ENCODE measurements at places on chromosomes 7 and 10.

DNA sequence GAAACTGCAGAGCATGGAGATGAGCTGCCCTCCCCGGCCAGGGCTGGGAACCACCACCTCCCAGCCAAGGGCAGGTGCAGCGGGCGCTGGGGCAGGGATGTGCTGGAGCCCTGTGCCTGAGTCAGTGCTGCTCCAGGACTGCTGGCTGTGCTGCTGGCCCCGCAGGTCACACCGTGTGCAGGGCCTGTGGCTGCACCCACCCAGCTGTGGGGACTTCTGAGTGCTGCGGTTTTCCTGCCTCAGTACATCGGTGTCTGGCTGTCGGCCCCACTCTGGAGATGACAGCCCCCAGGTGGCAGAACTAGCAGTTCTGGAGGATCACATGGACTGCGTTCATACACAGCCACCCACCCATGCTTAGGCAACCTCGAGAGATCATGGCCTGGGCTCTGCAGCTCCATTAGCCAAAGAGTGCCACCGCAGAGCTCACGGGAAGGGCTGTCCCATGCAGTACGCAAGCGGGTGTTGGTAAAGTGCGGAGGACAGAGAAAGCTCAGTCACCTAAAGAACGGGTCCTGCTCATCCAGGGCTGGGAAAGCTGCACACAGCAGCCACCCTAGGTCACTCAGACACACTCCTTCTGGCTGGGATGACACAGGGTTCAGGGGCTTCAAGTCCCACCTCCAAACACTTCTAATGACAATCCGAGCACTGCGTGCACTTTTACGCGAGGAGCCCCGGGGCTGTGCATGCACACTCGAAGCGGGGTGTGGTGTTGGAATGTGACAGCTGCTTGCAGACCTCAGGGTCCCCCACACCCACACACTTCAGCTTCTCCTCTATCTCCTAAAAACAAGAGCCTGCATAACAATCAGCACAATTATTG, 198.1 kb upstream of the PPP2R2D start:
- no peak for DNase-seq

- no peak for DNase-seq
These were observed 13.5 kb upstream of the TSPAN13 start for GRCh38 chr7:16739863-16740622.

DNA sequence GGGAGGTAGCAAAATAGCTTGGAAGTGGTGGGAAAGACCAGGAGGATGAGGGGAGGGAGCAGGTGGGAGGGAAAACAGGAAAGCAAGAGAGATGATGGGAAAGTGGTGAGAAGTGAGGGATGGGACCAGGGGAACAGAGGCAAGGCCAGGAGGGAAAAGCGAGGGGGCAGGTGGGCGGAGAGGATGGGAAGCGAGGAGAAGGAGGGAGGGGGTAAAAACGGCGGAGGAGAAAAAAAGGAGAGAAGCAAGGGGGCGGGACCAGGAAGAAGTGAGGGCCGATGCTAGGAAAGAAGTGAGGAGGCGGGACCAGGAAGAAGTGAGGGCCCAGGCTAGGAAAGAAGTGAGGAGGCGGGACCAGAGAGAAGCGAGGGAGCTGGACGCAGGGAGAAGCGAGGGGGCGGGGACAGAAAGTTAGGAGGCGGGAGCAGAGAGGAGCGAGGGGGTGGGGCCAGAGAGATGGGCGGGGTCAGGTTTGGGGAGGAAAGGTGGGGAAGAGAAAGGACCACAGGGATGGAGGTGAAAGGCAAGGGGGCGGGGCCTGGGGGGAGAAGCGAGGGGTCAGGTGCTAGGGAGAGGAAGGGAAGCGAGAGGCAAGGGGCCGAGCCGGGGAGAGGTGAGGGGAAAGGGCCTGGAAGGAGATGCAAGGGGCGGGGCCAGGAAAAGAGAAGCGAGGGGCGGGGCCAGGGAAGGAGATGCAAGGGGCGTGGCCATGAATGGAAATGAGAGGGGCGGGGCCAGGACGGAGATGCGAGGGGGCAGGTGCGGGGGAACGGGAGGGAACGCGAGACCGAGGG, 984 bp downstream of the SMURF1 start:
- peak; percentile 91 for DNase-seq

- no peak for DNase-seq
These were observed 27.0 kb upstream of the ZNF862 start for GRCh38 chr7:149811221-149811620.

All from activated CD4-positive, alpha-beta T cell treated with anti-CD3 and anti-CD28 coated beads for 4 hours (primary cell).